ENCODE measurements at places on chromosomes 3 and 15. TPM values are rescaled to one million over a fixed set of nuclear protein-coding genes. Genes with fewer than 3 reads are reported as not detected.

DNA sequence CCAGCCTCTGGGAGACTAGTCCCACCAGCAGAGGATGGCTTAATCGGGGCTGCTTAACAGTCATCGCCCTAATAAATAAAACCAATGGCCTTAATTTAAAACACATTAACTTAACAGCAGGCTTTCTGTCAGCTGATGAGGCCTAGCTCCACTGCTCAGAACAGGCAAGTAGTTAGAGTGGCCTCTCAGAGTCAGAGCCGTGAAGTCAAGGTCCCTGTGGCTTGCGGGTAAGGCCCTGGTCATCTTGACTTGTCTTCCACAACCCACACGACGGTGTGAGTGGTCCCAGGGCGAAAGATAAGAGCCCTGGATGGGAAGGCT, 11.8 kb downstream of the XXYLT1 start:
- no peak overlapping the region for H3K27ac ChIP-seq
- no peaks in the 10 kb centered on the region for H3K4me1 ChIP-seq
- no peak overlapping the region for H3K4me3 ChIP-seq
- H3K27me3 ChIP-seq: no peaks in the 10 kb centered on the region
- no peak for DNase-seq

CCK gene
- polyA plus RNA-seq: not detected

FAN1 gene
- 5.9 TPM for polyA plus RNA-seq

DNA sequence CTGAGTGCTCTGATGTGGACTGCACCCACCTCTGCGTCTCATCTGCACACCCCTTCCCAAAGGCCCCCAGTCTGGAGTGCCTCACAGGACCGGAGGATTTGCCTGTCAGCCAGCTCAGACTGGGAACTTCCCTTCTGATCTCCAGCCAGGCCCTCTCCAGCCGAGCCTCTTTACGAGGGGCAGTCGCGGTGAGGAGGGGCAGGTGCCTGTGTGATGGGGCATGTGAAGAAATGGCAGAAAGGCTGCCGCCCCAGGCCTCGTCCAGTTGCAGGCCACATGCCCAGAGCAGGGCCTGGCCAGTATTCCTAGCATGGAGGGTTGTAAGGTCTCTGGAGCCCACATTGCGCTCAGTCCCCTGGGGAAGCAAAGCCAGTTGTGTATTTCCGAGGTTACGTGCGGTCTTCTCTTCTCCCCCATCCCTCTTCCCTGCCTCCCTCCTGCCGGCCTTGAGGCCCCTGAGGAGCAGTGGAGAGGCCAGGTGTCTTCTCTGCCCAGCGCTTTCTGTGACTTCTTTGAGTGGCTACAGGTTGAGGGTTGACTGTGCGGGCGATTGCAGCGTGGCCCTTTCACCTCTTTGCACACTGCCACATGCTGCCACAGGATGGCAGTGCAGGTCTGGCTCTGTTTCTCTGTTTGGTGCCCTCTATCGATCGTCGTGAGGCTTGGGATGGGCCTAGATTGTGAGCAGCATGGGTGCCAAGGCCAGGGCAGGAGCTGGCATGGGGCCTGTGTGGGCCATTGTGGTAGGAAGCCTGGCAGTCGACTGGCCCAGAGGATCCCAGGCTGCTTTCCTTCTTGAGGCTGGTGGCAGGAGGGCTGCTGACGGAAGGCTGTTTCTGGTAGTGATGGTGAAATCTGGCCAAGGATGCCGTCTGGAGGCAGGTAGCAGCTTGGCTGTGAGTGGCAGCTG, 5.3 kb downstream of the CLK3 start:
- peaks cover 16% of the 10 kb centered on the region for H3K36me3 ChIP-seq
- H3K27me3 ChIP-seq: no peaks in the 10 kb centered on the region
- DNase-seq: peak; percentile 82
- H3K27ac ChIP-seq: no peak overlapping the region

DNA sequence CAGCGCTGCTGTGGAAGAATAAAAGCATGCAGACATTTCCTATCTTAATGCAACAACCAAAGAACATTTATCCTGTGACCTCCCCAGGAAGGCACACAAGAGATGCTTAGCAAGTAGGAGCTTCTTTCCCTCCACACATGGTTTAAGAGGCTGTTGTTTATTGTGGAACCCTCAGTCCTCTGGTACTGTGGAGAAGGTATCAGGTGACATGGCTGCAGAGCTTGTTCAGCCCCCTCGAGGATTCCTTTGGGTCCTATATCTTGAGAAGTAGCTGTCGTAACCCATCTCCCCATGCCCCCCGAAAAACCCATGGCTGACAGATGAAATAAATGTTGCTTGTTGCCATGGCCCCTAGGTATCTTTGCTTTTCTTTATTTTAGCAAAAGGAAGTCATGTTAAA, 20.3 kb upstream of the ETV5 start:
- no peak overlapping the region for H3K4me3 ChIP-seq
- no peaks in the 10 kb centered on the region for H3K36me3 ChIP-seq
- no peaks in the 10 kb centered on the region for H3K4me1 ChIP-seq
- no peaks in the 10 kb centered on the region for H3K27me3 ChIP-seq

COL8A1 gene
- polyA plus RNA-seq: 208 TPM

DNA sequence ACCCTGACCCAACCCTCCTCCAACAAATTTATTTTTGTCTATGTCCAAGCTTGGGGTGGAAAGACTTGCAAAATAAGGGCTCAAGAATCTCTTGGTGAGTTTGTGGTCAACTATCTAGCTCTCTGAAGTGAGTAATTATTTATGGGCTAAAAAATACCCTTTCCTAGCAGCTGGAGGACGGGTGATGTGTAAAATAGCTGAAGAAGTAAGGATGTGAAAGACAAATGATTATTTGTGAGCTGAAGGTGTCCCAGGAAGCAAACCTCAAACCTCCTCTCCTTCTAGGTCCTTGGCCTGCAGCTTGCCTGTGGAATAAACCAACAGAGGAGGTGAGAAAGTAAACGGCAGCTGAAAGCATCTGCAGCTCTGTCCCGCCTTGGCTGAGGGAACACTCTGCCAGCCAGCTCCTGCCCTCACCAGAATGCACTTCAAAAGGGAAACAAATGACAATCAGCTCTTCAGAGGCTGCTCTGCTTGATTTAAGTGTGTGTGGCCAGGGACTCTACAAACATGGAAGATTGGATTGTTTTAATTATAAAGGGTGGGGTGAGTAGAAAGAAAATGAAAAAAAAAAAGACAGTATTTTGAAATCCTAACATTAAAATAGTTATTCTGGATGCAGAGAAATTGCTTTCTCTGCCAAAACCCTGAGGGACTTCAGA, 60.3 kb downstream of the TM4SF4 start:
- H3K36me3 ChIP-seq: no peaks in the 10 kb centered on the region
- peak overlapping the region; percentile 32 for H3K27ac ChIP-seq
- no peak for DNase-seq
- H3K27me3 ChIP-seq: no peaks in the 10 kb centered on the region
- H3K4me1 ChIP-seq: peaks cover 12% of the 10 kb centered on the region

GRCh38 chr3:106691476-106691875, 685.8 kb upstream of the CCDC54 start:
- H3K27ac ChIP-seq: no peak overlapping the region
- no peaks in the 10 kb centered on the region for H3K27me3 ChIP-seq
- no peak for DNase-seq
- no peaks in the 10 kb centered on the region for H3K4me1 ChIP-seq
- H3K4me3 ChIP-seq: no peak overlapping the region

DNA sequence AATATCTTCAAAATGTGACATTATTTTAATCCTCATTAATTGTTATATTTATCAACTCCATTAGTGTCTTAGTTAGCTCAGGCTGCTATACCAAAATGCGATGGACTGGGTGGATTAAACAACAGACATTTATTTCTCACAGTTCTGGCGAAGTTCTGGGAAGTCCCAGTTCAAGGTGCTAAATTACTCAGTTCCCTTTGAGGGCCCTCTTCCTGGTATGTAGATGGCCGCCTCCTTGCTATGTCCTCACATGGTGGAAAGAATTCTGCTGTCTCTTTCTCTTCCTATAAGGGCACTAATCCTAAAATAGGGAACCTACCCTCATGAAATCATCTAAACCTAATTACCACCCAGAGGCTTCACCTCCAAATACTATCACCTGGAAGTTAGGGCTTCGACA, 38.8 kb upstream of the DUT start:
- H3K36me3 ChIP-seq: no peaks in the 10 kb centered on the region
- no peak overlapping the region for H3K27ac ChIP-seq
- H3K27me3 ChIP-seq: no peaks in the 10 kb centered on the region
- no peaks in the 10 kb centered on the region for H3K4me1 ChIP-seq

DNA sequence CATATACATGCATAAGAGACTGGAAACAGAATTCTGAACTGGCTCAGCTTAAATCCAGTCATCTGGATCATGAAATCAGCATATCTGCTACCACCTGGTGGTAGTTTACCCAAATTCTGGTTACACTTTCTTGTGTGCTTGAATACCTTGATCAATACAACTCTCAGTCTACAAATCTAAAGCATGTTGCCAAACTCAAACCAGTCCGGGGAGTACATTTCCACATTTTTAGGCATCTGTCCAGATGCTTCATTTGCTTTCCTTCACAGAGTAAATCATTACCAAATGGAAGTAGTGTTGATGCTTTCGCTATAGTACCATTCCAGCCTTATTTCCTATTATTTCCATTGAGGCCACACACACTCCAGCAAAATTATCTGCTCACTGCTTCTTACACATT, 126.4 kb downstream of the P2RY1 start:
- no peak overlapping the region for H3K4me3 ChIP-seq
- no peaks in the 10 kb centered on the region for H3K27me3 ChIP-seq
- no peak for DNase-seq
- no peaks in the 10 kb centered on the region for H3K36me3 ChIP-seq
- H3K27ac ChIP-seq: no peak overlapping the region

- H3K36me3 ChIP-seq: no peaks in the 10 kb centered on the region
- no peak overlapping the region for H3K27ac ChIP-seq
- no peak for DNase-seq
- no peaks in the 10 kb centered on the region for H3K27me3 ChIP-seq
These were observed 401.2 kb upstream of the NR2F2 start for GRCh38 chr15:95929232-95929846.

DNA sequence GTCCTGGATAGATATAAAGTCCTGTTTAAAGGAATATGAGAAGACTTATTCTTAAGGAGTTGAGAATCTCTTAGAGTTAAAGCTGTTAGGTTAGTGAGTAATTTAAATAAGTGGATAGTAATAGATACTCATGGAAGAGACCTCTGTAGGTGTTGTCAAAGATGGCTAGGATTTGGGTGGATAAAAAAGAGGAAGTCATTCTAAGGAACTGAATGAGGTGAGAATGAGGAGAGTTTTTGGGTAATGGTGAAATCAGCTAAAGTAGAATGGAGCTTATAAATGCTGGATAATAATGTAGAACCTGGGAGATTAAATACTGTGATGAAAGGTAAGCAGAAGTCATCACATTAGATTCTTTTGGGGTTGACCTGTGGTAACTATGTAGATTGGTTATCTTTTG, 8.1 kb downstream of the ARIH1 start:
- H3K27ac ChIP-seq: no peak overlapping the region
- DNase-seq: no peak
- H3K27me3 ChIP-seq: no peaks in the 10 kb centered on the region
- no peak overlapping the region for H3K4me3 ChIP-seq
- no peaks in the 10 kb centered on the region for H3K36me3 ChIP-seq
- peaks cover 1% of the 10 kb centered on the region for H3K4me1 ChIP-seq

Data from aorta (tissue), 5 donors.